ENCODE measurements at places on chromosomes 2 and 18. TPM values are rescaled to one million over a fixed set of nuclear protein-coding genes. Genes with fewer than 3 reads are reported as not detected.

DNA sequence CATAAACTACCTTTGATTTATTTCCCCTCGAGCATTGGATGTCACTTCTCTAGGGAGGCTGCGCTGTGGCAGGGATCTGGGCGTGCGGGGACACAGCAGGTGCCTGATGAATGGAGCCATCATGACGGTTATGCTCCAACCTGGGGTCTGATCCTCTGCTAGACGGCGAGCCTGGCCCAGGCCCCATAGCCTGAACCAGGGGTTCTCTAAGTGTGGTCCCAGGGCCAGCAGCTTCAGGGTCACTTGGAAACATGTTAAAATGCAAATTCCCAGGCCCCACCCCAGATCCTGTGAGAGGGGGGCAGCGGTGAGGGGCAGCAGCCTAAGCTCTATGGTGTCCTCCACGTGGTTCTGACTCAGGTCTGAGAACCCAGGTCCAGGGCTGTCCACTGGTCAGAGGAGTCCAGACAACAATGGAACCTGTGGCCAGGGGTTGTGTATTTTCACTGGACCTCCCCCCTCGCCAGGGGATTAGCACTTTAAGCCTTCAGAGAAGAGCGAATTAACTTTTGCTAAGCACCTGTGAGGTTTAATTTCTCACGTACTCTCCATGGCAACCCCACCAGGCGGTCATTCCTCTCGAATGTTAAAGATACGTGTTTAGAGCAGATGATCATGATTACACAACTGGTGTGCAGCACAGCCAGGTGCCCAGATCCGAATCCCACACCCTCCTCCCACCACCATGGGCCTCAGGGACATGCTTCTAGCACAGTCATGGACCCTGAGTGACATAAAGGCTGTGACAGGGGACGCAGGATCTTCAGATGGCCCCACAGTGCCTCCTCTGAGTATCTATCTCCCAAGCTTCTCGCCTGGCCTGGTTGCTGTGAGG, 1.6 kb upstream of the ARHGEF4 start:
- H3K27ac ChIP-seq, result no peak overlapping the region
- H3K36me3 ChIP-seq, result no peaks in the 10 kb centered on the region
- H3K4me3 ChIP-seq, result no peak overlapping the region
- DNase-seq, result no peak

DNA sequence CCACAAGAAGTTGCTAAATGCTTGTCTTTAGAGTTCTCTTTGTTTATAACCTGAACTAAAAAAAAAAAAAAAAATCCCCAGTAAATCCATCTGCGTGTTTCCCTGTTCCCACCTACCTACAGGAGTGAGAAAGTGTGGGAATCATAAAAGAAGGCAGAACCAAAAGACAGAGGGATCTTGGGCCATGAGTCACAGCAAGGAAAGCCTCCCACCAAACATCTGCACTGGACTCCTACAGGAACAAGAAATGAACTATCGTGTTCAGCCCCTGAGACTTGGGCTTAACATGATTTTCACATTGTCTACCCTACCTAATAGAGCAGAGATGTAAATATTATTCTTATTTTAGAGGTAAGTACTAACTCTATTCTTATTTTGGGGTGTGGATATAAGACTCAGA, 1761.2 kb upstream of the CELF4 start:
- H3K27ac ChIP-seq, result no peak overlapping the region
- no peak overlapping the region for H3K4me3 ChIP-seq
- H3K36me3 ChIP-seq, result no peaks in the 10 kb centered on the region
- no peaks in the 10 kb centered on the region for H3K27me3 ChIP-seq
- no peak for DNase-seq

- H3K4me1 ChIP-seq, result peaks cover 11% of the 10 kb centered on the region
- no peak overlapping the region for H3K4me3 ChIP-seq
- no peak for DNase-seq
- H3K27me3 ChIP-seq, result no peaks in the 10 kb centered on the region
- no peak overlapping the region for H3K27ac ChIP-seq
- no peaks in the 10 kb centered on the region for H3K36me3 ChIP-seq
These were observed 16.1 kb downstream of the NCK2 start for GRCh38 chr2:105760639-105761337.

DNA sequence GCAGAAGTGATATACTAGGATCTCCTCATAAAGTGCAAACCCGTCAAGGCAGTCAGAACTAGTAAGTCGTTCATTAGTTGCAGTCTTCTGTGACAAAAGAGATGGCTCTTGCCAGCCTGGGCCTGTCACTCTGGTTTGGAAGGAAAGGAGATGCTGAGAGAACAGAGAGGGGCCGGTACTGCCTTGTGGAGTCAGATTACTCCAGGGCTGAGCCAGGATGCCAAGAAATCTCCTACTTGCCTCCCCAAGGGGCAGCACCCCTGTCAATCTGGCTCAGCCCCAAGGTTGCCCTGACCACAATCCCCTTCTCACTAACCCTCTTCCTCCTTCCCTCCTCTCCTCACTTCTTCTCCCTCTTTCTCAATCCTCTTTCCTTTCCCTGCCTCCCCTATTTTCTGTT, 62.9 kb upstream of the ASPRV1 start:
- H3K36me3 ChIP-seq, result no peaks in the 10 kb centered on the region
- H3K4me1 ChIP-seq, result no peaks in the 10 kb centered on the region
- H3K4me3 ChIP-seq, result no peak overlapping the region
- H3K27me3 ChIP-seq, result no peaks in the 10 kb centered on the region
- DNase-seq, result no peak

GRCh38 chr2:134736167-134736880, 17.5 kb upstream of the TMEM163 start:
- no peak overlapping the region for H3K4me3 ChIP-seq
- peaks cover 20% of the 10 kb centered on the region for H3K4me1 ChIP-seq
- H3K27me3 ChIP-seq, result no peaks in the 10 kb centered on the region
- no peaks in the 10 kb centered on the region for H3K36me3 ChIP-seq

GRCh38 chr2:42171396-42171980, 2.3 kb downstream of the EML4 start:
- no peaks in the 10 kb centered on the region for H3K36me3 ChIP-seq
- no peak for DNase-seq
- no peak overlapping the region for H3K27ac ChIP-seq
- H3K27me3 ChIP-seq, result no peaks in the 10 kb centered on the region

TEX44 gene
- not detected for total RNA-seq

- DNase-seq, result no peak
- H3K27me3 ChIP-seq, result no peaks in the 10 kb centered on the region
- no peaks in the 10 kb centered on the region for H3K4me1 ChIP-seq
- no peaks in the 10 kb centered on the region for H3K36me3 ChIP-seq
These were observed 32.0 kb downstream of the CDH19 start for GRCh38 chr18:66571845-66572244.

GRCh38 chr2:47021301-47022009, 105.8 kb upstream of the MCFD2 start:
- peaks cover 2% of the 10 kb centered on the region for H3K4me1 ChIP-seq
- H3K27me3 ChIP-seq, result no peaks in the 10 kb centered on the region
- H3K27ac ChIP-seq, result no peak overlapping the region
- DNase-seq, result no peak
- H3K36me3 ChIP-seq, result peaks cover 12% of the 10 kb centered on the region
- H3K4me3 ChIP-seq, result no peak overlapping the region

RNF152 gene
- total RNA-seq, result 73.9 TPM

HOXD10 gene
- total RNA-seq, result not detected

ITGA4 gene
- total RNA-seq, result 23.5 TPM

DNA sequence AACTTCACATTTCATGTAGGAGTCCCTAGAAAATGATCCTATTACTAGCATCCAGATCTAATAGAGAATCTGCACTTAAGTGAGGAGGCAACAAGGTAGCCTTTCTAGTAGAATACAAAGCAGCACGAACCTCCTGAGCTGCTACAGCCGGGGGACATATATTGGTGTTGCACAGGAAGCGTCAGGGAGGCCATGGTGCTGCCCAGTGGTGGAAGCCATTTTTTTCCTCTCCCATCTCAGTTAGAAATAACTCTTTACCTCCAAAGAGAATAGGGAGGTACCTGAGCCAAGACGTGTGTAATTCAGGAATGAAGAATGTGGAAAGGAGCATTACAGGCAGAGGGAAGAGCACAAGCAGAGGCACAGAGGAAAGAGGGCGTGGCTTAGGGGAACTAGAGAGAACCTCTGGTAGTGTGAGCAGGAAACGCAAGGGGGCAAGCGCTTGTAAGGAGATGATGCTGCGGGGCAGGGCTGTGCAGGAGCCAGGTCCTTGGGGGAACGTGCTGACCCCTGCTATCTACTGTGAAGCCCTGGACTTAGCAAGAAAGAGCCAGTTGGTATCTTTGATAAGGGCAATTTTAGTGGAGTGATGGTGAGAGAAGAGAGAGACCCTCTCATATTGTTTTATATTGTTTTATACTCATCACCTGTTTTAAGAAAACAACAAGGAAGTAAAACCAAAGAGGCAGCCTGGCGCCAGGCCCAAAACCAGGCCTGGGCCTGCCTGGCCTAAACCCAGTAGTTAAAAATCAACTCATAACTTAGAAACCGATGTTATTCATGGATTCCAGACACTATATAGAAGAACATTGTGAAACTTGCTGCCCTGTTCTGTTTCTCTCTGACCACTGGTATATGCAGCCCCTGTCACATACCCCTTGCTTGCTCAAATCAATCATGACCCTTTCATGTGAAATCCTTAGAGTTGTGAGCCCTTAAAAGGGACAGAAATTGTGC, 50.0 kb upstream of the TTC39C start:
- H3K4me1 ChIP-seq, result no peaks in the 10 kb centered on the region
- H3K4me3 ChIP-seq, result no peak overlapping the region
- no peak for DNase-seq
- H3K27ac ChIP-seq, result no peak overlapping the region
- no peaks in the 10 kb centered on the region for H3K36me3 ChIP-seq

- no peak for DNase-seq
- no peaks in the 10 kb centered on the region for H3K27me3 ChIP-seq
- no peak overlapping the region for H3K27ac ChIP-seq
- H3K4me3 ChIP-seq, result no peak overlapping the region
These were observed 95.5 kb upstream of the EML6 start for GRCh38 chr2:54627973-54628372.

DNA sequence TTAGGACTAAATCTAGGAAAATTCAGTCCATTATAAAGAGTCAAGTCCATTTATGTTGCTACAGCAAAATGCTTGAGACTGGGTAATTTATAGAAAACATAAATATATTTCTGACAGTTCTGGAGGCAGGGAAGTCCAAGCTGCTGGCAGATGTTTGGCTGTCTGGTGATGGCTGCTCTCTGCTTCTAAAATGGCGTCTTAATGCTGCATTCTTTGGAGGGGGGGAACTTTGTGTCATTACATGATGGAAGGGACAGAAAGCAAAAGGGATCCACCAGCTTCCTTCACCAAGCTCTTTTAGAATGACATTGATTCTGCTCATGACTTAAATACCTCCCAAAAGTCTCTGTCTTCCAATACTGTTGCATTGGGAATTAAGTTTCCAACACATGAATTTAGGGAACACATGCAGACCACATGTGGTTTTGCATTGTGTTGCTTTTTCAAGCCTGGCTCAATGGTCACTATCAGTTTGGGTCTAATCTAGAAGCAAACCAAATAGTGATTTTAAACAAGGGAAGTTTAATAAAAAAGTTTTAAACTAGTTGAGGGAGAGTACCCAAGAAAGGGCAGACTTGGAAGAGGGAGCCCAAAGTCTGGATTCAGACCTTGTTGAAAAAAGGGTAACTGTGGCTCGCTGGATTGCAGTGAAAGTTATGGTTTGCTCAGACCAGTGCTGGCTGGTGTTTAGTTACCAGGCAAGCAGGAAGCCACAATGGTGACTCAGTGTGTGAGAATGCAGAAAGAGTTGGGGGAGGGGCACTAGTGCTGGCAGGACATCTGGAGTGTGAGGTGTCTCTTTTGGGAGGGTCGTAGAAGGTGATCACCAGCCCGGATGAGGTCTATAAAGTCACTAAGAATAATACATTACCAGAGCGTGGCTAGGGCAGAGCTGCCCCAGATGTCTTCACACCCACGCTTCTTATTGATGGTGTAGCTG, 30.8 kb downstream of the C18orf54 start:
- H3K27me3 ChIP-seq, result no peaks in the 10 kb centered on the region
- DNase-seq, result peak; percentile 81
- peak overlapping the region; percentile 16 for H3K4me3 ChIP-seq
- no peaks in the 10 kb centered on the region for H3K36me3 ChIP-seq
- peaks cover 23% of the 10 kb centered on the region for H3K4me1 ChIP-seq

DNA sequence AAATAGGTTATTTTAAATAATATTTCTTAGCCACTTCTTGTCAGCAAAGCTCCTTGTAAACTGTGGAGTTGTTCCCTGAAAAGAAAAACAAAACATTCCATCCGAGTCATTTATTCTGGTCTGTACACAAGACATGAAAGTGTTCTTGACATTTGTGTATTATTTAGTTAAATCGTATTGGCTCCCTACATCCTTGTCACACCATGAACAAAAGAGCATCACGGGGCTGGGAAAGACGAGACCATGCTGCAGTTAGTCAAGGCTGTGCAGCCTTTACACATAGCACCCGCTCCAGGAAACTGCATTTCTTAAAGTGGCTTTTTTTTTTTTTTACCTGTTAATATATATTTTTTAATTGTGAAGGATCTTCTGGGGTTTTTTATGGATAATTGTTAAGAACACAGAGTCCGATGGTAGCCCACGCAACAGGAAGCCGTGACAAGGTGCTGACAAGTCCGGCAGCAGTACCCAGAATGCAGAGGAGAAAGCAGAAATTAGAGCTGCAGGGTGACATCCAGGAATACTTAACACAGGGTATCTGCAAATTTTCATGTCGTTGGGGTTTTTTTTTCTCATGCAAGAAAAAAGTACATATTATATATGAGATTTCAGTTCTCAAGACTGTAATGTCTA, 588.4 kb downstream of the ARHGAP15 start:
- no peaks in the 10 kb centered on the region for H3K36me3 ChIP-seq
- peaks cover 8% of the 10 kb centered on the region for H3K4me1 ChIP-seq
- DNase-seq, result peak; percentile 11
- no peaks in the 10 kb centered on the region for H3K27me3 ChIP-seq

KIF1A gene
- total RNA-seq, result 20.3 TPM

DNA sequence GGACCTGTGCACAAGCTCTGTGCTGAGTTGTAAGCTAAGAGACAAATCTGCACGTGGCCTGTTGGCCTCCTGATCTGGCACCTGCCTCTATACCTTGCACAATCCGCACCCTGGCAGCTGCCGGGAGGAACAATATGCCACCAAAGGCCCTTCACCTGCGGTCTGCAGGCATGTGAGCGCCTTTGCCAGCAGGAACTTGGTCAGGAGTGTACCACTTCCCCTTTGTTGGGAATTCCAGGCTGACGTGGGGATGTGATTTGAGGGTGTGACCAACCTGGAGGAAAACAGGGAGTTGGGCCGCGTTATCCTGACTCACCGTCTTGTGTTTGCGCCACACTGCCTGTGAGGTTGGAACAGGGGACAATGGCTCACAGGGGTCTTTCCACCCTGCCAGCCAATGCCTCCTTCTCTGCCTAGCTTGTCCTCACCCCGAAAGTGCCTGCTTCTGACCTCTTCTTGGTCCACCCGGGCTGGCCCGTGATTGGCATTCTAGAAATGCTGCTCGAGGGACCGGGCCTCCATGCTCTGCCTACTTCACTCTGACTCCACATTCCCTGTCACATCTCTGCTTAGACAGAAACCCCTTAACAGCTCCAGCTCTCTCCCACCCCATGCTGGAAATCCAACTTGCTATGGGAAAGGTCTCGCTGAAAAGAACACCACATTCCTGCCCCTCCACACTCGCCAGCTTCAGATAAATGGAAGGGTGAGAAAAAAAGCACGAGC, 67.1 kb upstream of the MAP4K4 start:
- no peaks in the 10 kb centered on the region for H3K27me3 ChIP-seq
- no peak overlapping the region for H3K27ac ChIP-seq
- H3K4me1 ChIP-seq, result no peaks in the 10 kb centered on the region
- H3K4me3 ChIP-seq, result no peak overlapping the region
- no peaks in the 10 kb centered on the region for H3K36me3 ChIP-seq
- DNase-seq, result no peak

Data from astrocyte (in vitro differentiated cells and primary cell).